ENCODE measurements at places on chromosomes 1 and 21.

GRCh38 chr1:6275826-6276782 is 15.2 kb upstream of the GPR153 start:
- DNase-seq: no peak

GRCh38 chr1:225736437-225737098 is 41.1 kb upstream of the SRP9 start:
- no peak for DNase-seq

DNA sequence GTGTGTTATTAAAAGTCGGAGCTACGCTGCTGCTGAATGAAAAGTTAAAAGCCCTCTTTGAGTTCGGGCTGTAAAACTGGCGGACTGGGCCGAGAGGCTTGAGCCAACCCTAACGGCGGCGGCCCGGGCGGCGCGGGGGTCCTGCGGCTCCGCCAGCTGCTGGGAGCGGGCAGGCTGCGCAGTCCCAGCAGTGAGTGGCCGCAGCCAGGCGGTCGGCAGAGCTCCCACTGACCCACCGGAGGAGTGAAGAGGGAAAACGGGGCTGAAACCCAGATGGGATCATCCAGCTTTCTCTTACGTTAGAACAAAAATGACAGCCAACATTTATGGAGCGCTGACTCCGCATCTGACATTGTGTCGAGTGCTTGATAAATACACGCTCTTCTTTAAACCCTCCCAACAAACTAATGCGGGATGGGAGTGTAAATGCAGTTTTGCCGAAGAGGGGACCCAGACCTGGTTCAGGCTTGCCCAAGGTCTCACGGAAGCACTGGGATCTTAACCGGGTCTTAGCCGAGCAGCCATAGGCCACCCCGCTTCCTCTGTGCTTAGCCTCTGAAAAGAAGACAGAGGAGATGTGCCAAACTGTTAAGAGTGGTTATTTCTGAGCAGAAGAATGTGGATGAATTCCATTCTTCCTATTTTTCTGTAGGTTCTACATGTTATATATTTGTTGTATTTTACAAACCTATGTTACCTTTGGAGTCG is 3.5 kb downstream of the GRHL3 start:
- no peak for DNase-seq

- DNase-seq: no peak
These were observed 894.6 kb upstream of the NEGR1 start for GRCh38 chr1:73176902-73177301.

GRCh38 chr1:234745844-234746797 is 136.1 kb upstream of the IRF2BP2 start:
- DNase-seq: no peak
